ENCODE measurements at places on chromosomes 3 and 15. TPM values are rescaled to one million over a fixed set of nuclear protein-coding genes. Genes with fewer than 3 reads are reported as not detected.
A peak's percentile ranks its signal among the peaks of the same experiment; 100 is the strongest.

DNA sequence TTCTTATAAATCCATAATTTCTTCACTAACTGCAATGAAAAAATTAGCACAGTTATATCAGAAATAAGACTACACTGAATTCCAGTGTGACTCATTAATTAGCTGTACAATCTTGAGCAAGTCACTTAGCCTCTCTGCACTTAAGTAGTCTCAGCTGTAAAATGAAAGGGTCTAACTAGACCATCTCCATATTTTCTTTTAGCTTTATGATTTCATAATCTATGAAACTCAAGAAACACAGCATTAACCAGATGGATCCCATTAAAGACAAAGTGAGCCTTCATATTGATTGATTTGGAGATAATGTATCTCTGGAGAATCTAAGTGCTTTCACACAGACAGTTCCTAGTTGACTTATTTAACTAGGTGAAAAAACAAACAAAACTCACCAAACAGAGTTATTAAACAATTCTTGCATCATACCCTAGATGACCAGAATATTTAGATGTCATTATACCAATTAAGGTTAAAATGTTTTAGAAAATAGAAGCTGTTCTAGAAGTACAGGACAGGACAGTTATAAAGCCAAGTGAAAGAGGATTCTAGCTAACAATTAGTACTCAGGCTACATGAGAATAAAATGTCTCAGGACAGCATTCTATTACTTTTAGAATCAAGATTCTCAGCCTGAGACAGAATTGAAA lies 11.2 kb downstream of the CSNK1G1 start:
- DNase-seq, result peak; percentile 20
- H3K4me1 ChIP-seq, result peaks cover 64% of the 10 kb centered on the region

DNA sequence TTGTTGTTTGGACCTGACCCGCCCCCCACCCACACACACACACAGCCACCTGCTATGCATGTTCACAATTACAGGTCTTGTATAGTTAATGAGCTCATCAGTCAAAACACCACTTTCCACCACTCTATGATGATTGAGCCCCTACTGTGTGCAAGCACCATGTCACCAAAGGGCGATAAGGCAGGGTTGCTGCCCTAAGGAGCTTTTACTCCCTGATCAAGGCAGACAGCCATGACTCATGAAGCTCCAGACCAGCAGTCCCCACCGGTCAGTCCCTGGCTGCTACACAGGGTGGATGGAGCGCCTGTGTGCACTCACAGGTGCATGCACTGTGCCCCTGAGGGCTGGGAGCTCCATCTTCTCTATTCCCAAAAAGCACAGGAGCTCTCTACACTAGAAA lies 270.6 kb downstream of the CLSTN2 start:
- no peak for DNase-seq

Gene CLDN1
- 0.83 TPM for total RNA-seq

GRCh38 chr15:88274553-88275460 lies 18.3 kb upstream of the NTRK3 start:
- no peaks in the 10 kb centered on the region for H3K4me1 ChIP-seq
- no peak overlapping the region for H3K4me3 ChIP-seq
- no peak overlapping the region for H3K27ac ChIP-seq
- peaks cover 18% of the 10 kb centered on the region for H3K27me3 ChIP-seq

- no peak overlapping the region for H3K27ac ChIP-seq
- H3K4me3 ChIP-seq, result no peak overlapping the region
- DNase-seq, result no peak
- H3K27me3 ChIP-seq, result peaks cover 12% of the 10 kb centered on the region
- peaks cover 31% of the 10 kb centered on the region for H3K4me1 ChIP-seq
Measured at GRCh38 chr15:39799552-39800011, 16.9 kb upstream of the FSIP1 start.

GRCh38 chr3:131957511-131957910 lies 77.3 kb downstream of the CPNE4 start:
- H3K27me3 ChIP-seq, result no peaks in the 10 kb centered on the region
- no peak overlapping the region for H3K4me3 ChIP-seq
- no peaks in the 10 kb centered on the region for H3K4me1 ChIP-seq
- H3K36me3 ChIP-seq, result no peaks in the 10 kb centered on the region

- DNase-seq, result peak; percentile 66
- H3K27me3 ChIP-seq, result peaks cover 21% of the 10 kb centered on the region
- H3K4me1 ChIP-seq, result no peaks in the 10 kb centered on the region
- H3K4me3 ChIP-seq, result no peak overlapping the region
Measured at GRCh38 chr3:122942937-122943827, 84.4 kb downstream of the SEMA5B start.

DNA sequence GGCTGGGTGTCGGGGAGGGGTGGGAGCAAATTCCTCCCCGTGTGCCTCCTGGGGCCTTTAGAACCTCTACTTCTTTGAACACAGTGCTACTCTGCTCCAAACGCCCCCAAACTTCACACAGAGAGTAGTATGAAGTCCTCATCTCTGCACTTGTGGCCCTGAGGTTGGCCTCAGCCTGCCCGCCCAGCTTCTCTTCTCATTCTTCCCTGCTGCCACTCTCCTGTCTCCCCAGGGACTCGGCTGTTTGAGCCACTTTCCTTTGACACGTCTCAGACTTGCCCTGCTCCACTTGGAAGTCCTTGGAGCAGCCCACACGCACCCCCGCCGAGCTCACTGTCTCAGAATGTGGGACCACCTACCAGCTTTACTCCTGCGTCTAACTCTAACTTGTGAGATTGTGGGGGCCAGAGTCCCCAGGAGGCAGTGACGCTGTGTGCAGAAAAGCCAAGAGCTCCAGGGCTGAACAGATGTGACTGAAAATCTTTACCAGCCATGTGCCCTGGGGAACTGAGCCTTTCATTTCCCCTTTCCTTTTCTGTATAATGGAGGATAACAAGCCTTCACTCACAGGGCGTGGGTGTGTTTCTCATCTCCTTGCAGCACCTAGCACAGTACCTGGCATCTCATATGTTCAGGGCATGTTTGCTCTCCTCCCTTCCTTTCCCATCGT lies 233.6 kb upstream of the CTDSPL start:
- peaks cover 16% of the 10 kb centered on the region for H3K4me1 ChIP-seq
- peak overlapping the region; percentile 26 for H3K4me3 ChIP-seq
- H3K27ac ChIP-seq, result no peak overlapping the region
- peaks cover 22% of the 10 kb centered on the region for H3K27me3 ChIP-seq
- no peaks in the 10 kb centered on the region for H3K36me3 ChIP-seq

GRCh38 chr3:4825436-4826236 lies 153.6 kb upstream of the BHLHE40 start:
- no peaks in the 10 kb centered on the region for H3K27me3 ChIP-seq
- DNase-seq, result no peak
- H3K4me1 ChIP-seq, result peaks cover 37% of the 10 kb centered on the region
- H3K27ac ChIP-seq, result 0 out of 2 replicates have a peak overlapping the region, but pooled peaks have one; percentile 38
- H3K36me3 ChIP-seq, result peaks cover 9% of the 10 kb centered on the region

DNA sequence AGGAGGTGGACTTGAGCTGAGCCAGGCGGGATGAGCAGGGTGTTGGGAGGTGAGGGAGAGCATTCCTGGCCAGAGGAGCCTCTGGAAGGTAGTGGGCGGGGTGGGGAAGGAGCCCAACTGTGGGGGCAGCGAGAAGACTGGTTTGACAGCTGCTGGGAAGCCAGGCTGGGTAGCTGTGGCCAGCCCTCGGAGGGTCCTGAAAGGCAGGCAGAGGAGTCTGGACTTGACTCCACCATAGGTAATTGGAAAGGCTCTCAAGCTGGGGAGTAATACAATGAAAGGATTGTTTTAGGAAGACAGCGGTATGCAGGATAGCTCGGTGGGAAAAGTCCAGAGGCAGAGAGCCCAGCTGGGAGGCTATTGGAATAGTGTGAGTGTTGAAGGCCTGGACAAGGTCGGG lies 17.2 kb downstream of the EPHB3 start:
- H3K4me3 ChIP-seq, result no peak overlapping the region
- no peak for DNase-seq
- H3K27ac ChIP-seq, result no peak overlapping the region
- no peaks in the 10 kb centered on the region for H3K4me1 ChIP-seq
- H3K36me3 ChIP-seq, result peaks cover 8% of the 10 kb centered on the region
- no peaks in the 10 kb centered on the region for H3K27me3 ChIP-seq

- no peak overlapping the region for H3K27ac ChIP-seq
- no peaks in the 10 kb centered on the region for H3K27me3 ChIP-seq
- no peak overlapping the region for H3K4me3 ChIP-seq
- peaks cover 14% of the 10 kb centered on the region for H3K4me1 ChIP-seq
- no peaks in the 10 kb centered on the region for H3K36me3 ChIP-seq
Measured at GRCh38 chr3:111080413-111080812, 8.8 kb downstream of the NECTIN3 start.

- no peak overlapping the region for H3K27ac ChIP-seq
- no peaks in the 10 kb centered on the region for H3K27me3 ChIP-seq
- DNase-seq, result no peak
Measured at GRCh38 chr15:76468722-76469121, 132.1 kb downstream of the ISL2 start.

- no peaks in the 10 kb centered on the region for H3K27me3 ChIP-seq
- H3K36me3 ChIP-seq, result no peaks in the 10 kb centered on the region
- no peak overlapping the region for H3K4me3 ChIP-seq
Measured at GRCh38 chr3:101270149-101270548, 50.2 kb downstream of the IMPG2 start.

Gene MAP2K5
- 17.8 TPM for total RNA-seq

DNA sequence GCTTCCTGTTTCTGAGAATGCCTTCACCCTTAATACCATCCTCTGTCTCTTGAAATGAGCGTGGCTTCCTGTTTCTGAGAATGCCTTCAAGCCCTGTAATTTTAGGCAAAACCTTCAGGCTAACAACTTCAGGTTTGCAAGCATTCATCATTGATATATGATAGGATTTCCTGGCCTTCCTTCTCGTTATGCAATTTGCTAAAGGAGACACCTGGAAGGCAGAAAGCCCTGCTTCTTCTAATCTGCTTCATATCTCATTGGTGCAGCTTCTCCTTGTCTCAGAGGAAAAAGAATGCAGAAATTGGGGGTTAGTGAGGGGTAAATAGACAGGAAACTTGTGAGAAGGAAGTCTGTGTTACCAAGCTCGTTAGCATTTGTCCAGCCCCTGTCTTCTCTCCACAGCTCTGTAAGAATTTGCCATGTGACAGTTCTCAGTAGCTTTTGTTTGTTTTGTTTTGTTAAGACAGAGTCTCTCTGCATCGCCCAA lies 7.3 kb downstream of the ARL6IP5 start:
- H3K27me3 ChIP-seq, result no peaks in the 10 kb centered on the region
- no peak overlapping the region for H3K4me3 ChIP-seq
- H3K4me1 ChIP-seq, result peaks cover 84% of the 10 kb centered on the region
- H3K27ac ChIP-seq, result peak overlapping the region; percentile 44
- H3K36me3 ChIP-seq, result peaks cover 35% of the 10 kb centered on the region

Gene CEP63
- total RNA-seq, result 22.6 TPM

- 0 out of 2 replicates have a peak, but pooled peaks cover 4% of the 10 kb centered on the region for H3K36me3 ChIP-seq
- H3K27me3 ChIP-seq, result peaks cover 2% of the 10 kb centered on the region
- no peak overlapping the region for H3K27ac ChIP-seq
- DNase-seq, result no peak
- no peak overlapping the region for H3K4me3 ChIP-seq
Measured at GRCh38 chr3:110686701-110687100, 384.9 kb upstream of the NECTIN3 start.

- H3K4me1 ChIP-seq, result peaks cover 54% of the 10 kb centered on the region
- H3K27me3 ChIP-seq, result no peaks in the 10 kb centered on the region
- H3K36me3 ChIP-seq, result peaks cover 21% of the 10 kb centered on the region
Measured at GRCh38 chr3:43707998-43708397, 17.3 kb downstream of the ABHD5 start.

- peaks cover 10% of the 10 kb centered on the region for H3K4me1 ChIP-seq
- no peak overlapping the region for H3K27ac ChIP-seq
- peaks cover 13% of the 10 kb centered on the region for H3K27me3 ChIP-seq
- DNase-seq, result peak; percentile 65
- H3K4me3 ChIP-seq, result peak overlapping the region; percentile 48
Measured at GRCh38 chr3:46386205-46386604, 15.5 kb downstream of the CCR5 start.

Gene FBXO40
- total RNA-seq, result not detected

Gene OXSR1
- 44.2 TPM for total RNA-seq

GRCh38 chr3:30613133-30613825 lies 6.9 kb downstream of the TGFBR2 start:
- H3K27me3 ChIP-seq, result no peaks in the 10 kb centered on the region
- H3K27ac ChIP-seq, result no peak overlapping the region
- H3K4me3 ChIP-seq, result no peak overlapping the region
- peaks cover 41% of the 10 kb centered on the region for H3K36me3 ChIP-seq
- peaks cover 100% of the 10 kb centered on the region for H3K4me1 ChIP-seq

DNA sequence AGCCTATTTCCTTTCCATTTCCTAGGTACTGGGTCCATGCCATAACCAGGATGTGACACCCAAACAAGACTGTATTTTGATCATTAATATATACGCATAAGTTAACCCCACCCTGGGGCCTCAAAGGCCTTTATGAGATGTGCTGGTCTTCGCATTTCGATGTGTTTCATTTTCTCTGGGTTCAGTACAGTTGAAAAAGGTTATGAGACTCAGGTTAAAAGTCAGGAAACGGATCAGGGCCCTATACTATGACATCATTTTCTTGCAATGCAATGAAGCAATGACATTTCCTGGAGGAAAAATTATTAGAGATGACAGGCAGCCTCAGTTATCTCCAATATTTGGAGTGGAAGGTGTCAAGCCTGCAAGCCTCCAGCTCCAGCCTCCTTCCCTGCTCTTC lies 31.7 kb downstream of the TMEM212 start:
- peak overlapping the region; percentile 74 for H3K4me3 ChIP-seq
- H3K4me1 ChIP-seq, result peaks cover 72% of the 10 kb centered on the region
- no peaks in the 10 kb centered on the region for H3K27me3 ChIP-seq
- peak overlapping the region; percentile 84 for H3K27ac ChIP-seq

Gene ATG7
- total RNA-seq, result 51.6 TPM

DNA sequence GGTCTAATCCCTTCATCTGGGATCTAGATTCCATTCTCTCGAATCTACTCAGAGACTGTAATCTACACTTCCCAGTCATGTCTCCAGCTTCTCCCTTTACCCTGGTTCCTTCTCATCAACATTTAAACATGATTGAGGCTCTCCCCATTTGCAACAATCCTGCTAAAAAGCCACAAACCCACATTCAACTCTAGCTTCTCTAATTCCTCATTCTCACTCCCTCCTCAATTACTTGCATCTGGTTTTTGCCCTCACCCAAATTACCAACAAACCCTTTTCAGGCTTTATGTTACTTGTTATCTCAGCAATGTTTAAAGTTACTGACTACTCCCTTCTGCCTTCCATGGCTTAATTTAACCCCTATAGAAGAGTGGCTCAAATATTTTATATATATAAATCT lies 11.5 kb downstream of the ETFA start:
- peaks cover 7% of the 10 kb centered on the region for H3K36me3 ChIP-seq
- no peaks in the 10 kb centered on the region for H3K27me3 ChIP-seq
- no peak overlapping the region for H3K27ac ChIP-seq
- 0 out of 2 replicates have a peak, but pooled peaks cover 3% of the 10 kb centered on the region for H3K4me1 ChIP-seq

- no peaks in the 10 kb centered on the region for H3K27me3 ChIP-seq
- H3K27ac ChIP-seq, result peak within 1 kb of the TSS; percentile 94
- DNase-seq, result peak; percentile 24
- H3K4me3 ChIP-seq, result peak within 1 kb of the TSS; percentile 47
- peaks cover 42% of the 10 kb centered on the region for H3K4me1 ChIP-seq
Measured at GRCh38 chr3:45026038-45026437, at the start of gene CLEC3B. TSS of gene CLEC3B (plus strand) at chr3:45026303. CDS start at chr3:45026363, 60 bp downstream.

Gene HGD
- total RNA-seq, result 0.12 TPM

- no peak overlapping the region for H3K27ac ChIP-seq
- peaks cover 21% of the 10 kb centered on the region for H3K36me3 ChIP-seq
- H3K27me3 ChIP-seq, result no peaks in the 10 kb centered on the region
- H3K4me3 ChIP-seq, result no peak overlapping the region
- H3K4me1 ChIP-seq, result no peaks in the 10 kb centered on the region
Measured at GRCh38 chr15:36617529-36618196, 38.2 kb downstream of the CDIN1 start.

- DNase-seq, result no peak
- H3K36me3 ChIP-seq, result no peaks in the 10 kb centered on the region
- no peaks in the 10 kb centered on the region for H3K27me3 ChIP-seq
- no peak overlapping the region for H3K4me3 ChIP-seq
- H3K4me1 ChIP-seq, result peaks cover 22% of the 10 kb centered on the region
Measured at GRCh38 chr3:71401695-71402231, 181.8 kb downstream of the FOXP1 start.

- no peak overlapping the region for H3K4me3 ChIP-seq
- no peaks in the 10 kb centered on the region for H3K27me3 ChIP-seq
- H3K27ac ChIP-seq, result no peak overlapping the region
- H3K4me1 ChIP-seq, result peaks cover 27% of the 10 kb centered on the region
- peaks cover 5% of the 10 kb centered on the region for H3K36me3 ChIP-seq
Measured at GRCh38 chr3:36693670-36694069, 70.7 kb downstream of the DCLK3 start.
